ENCODE measurements at places on chromosomes 13 and 19.

- no peak for DNase-seq
Observed at GRCh38 chr19:8251025-8251472, 41.9 kb downstream of the CERS4 start.

GRCh38 chr13:106246242-106246641, 289.2 kb downstream of the EFNB2 start:
- DNase-seq, result no peak

- DNase-seq, result no peak
Observed at GRCh38 chr13:32857689-32858088, 158.5 kb upstream of the KL start.

GRCh38 chr13:38419312-38419873, 69.7 kb downstream of the UFM1 start:
- DNase-seq, result no peak

DNA sequence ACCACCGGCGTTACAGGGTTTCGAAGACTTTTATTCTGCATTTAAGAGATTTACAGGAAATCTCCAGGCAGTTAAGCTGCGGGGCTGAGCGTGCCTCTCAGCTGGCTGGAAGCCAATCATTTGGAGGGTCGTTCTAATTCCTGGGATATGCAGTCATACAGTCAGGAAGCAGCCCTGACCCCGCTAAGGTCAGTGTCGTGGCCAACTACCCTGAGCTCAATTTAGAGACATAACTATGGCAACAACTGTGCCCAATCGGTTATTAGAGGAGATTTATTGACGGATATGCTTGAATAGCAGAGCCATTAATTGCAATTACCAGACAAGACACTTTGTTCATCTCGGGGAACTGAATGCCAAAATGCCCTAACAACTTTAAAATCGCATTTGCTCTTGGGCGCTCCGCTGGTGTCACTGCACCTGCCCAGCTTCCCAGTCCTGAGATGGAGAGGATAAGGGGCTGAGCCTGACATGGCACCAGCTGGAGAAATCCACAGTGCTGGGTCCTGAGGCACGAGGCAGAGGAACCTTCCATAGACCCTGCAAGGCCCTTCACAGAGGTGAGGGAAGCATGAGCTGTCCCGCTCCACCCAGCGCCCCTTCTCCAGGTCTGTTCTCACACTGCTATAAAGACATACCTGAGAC, 15.1 kb upstream of the ZNF507 start:
- no peak for DNase-seq

GRCh38 chr19:38375748-38376147, 1.4 kb downstream of the PSMD8 start:
- DNase-seq, result no peak

All from NCI-H526 treated with DMSO at 0.1 percent for 48 hours (cell line).